Activated T-helper 1 cell treated with anti-CD3 and anti-CD28 coated beads, Interleukin-12 subunit alpha, Interleukin-12 subunit beta, Interleukin-2, Interleukin-4 antibody, amounts not matched to agents 30 ng/mL and 10 ng/mL and 1 ng/mL, durations not matched to agents 14 hours and 24 hours and 36 hours (primary cell): ENCODE measurements at places on chromosomes 13 and 19.

GRCh38 chr13:23554000-23554399 is 16.2 kb upstream of the TNFRSF19 start:
- DNase-seq, result no peak

- DNase-seq, result no peak
Measured at GRCh38 chr13:110216398-110217041, 90.4 kb downstream of the COL4A1 start.

- no peak for DNase-seq
Measured at GRCh38 chr19:46210669-46211068, 18.9 kb upstream of the IGFL1 start.

GRCh38 chr13:21058361-21058760 is 3.0 kb downstream of the LATS2 start:
- no peak for DNase-seq

- no peak for DNase-seq
Measured at GRCh38 chr13:94050686-94051085, 428.8 kb downstream of the DCT start.

DNA sequence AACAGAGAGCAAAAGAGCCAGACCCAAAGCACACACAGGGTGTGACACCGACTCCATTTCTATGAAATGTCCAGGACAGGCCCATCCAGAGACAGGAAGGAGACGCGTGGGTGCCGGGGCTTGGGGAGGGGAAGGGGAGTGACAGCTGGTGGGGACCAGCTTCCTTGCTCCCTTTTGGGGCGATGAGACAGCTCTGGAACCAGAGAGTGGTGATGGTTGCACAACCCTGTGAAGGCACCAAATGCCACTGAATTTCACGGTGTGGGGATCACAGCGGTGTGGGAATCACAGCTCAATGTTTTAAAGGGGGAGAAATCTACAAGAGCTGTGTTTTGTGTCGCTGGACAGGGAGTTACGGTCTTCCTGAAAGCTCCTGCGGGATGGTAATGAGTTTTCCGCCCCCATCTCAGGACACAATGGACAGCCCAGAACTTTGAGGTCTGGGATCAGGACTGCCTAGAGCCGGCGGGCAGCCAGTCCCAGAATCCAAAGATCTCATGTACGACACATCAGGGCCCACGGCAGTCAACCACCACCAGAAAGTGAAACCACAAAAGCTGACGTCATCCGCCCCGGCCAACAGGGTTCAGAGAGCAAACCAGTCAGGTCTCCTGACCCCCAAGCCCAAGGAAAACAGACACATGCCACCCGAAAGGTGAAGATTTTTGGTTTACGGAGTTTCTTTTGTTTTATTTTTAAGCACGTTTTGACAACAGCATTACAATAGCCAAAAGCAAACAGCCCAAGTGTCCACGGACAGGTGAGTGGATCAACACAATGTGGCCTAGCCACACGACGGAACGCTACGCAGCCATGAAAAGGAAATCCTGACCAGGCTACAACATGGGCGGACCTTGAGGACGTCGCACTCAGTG is 7.3 kb downstream of the SGTA start:
- DNase-seq, result peak; percentile 71

DNA sequence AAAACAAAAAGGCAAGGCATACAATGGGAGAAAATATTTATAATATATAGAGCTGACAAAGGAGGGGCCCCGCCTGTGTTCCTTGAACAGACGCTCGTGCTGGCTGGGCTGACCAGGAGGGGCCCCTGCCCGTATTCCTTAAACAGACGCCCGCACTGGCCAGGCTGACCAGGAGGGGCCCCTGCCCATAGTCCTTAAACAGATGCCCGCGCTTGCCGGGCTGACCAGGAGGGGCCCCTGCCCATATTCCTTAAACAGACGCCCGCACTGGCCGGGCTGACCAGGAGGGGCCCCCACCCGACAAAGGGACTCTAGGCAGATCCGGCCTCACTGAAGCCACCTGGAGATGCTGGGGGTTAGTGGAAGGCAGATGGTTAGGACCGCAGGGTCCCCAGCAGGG is 9.3 kb downstream of the ADPRHL1 start:
- DNase-seq, result no peak

- DNase-seq, result no peak
Measured at GRCh38 chr13:35629026-35629425, 152.5 kb upstream of the MAB21L1 start.

- no peak for DNase-seq
Measured at GRCh38 chr13:28336193-28336657, 158.7 kb downstream of the FLT1 start.

- DNase-seq, result peak; percentile 76
Measured at GRCh38 chr13:24264976-24265375, 44.4 kb upstream of the C1QTNF9 start.

DNA sequence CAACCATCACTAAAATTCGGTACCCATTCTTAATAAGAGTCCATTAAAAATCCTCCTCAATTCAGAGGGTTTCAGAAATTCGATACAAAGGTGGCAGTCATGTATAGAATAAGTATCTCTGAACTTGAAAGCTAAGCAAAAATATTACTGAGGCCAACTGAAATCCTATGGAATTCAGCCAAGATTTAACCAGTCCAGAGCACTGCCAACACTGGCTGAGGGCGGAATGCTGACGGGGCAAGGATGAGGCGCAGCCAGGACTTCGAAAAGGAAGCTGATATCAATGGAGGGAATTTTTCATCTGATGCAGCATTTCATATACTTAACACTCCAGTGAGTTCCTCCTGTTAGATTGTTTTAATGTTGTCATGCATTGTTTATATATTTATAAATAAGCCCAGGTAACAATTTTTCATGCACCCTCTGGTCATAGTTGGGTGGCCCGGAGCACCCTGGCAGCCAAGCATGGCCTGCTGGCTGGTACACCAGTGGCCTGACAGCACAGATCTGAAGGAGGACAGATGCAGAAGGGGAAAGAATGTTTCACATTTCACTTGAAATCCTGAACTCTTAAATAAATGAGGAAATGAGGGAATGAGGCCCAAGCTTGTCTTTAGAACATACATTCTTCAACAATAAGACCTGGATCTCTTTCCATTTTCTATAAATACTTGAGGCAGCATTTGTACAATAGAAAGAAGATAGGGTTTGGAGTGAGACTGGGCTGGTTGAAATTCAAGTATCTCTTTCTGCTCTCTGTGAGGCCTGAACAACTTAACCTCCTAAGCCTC is 41.5 kb downstream of the WDFY2 start:
- DNase-seq, result no peak

GRCh38 chr19:31252441-31252840 is 96.8 kb downstream of the TSHZ3 start:
- no peak for DNase-seq

- no peak for DNase-seq
Measured at GRCh38 chr19:43450545-43450997, 14.8 kb downstream of the LYPD3 start.

- DNase-seq, result no peak
Measured at GRCh38 chr13:18996627-18997051, 185.0 kb downstream of the TUBA3C start.

DNA sequence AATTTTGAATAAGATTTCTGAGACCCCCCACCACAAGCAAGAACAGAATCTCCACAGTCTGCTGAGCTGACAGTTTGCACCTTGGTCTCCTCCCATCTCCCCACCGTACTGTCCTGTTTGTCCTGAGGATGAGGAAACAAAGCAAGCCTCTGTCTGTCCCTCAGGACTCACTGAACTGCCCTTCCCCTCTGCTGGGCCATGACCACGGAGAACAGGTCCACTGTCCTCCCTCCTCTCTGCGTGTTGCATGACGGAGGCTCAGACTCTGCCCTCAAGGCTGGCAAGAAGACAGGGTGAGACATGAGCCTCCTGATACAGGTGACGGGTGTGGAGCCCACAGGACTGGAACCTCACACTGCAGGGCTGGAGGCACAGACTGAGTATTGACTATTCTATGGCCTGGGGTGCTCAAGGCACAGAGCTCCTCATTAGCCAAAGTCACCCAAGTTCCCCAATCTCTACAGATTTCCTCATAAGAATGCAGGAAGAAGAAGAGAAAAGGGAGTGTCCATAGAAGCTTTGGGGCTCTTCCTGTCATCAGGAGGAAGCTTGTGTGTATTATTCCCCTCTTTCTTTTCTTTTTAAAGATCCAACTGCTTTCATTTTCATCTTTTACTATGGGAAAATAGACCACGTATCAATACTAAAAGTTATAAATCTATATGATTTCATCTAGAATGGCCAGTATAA is 22.4 kb upstream of the RGCC start:
- DNase-seq, result no peak

- DNase-seq, result peak; percentile 16
Measured at GRCh38 chr13:52454459-52454819, 839 bp upstream of the CKAP2 start.

DNA sequence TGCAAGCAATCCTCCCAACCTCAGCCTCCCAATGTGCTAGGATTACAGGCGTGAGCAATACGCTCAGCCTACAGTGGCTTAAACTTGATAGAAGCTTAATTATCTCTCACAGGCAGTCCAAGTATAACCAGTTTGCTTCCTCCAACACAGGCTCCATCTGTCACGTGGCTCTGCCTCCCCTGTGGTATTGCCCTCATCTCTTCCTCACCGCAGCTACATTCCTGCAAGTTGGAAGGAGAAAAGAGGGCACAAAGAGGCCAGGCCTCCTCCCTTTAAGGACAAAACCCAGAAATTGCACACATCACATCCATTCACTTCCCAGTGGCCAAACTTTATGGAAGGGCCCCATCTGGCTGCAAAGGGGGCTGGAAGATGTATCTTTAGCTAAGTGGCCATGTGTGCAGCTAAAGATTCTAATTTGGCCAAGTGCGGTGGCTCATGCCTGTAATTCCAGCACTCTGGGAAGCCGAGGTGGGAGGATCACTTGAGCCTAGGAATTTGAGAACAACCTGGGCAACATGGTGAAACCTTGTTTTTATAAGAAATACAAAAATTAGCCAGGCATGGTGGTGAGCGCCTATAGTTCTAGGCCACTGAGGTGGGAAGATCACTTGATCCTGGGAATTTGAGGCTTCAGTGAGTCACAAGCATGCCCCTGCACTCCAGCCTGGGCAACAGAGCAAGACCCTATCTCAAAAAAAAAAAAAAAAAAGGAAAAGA is 3.1 kb upstream of the SDHAF1 start:
- no peak for DNase-seq

DNA sequence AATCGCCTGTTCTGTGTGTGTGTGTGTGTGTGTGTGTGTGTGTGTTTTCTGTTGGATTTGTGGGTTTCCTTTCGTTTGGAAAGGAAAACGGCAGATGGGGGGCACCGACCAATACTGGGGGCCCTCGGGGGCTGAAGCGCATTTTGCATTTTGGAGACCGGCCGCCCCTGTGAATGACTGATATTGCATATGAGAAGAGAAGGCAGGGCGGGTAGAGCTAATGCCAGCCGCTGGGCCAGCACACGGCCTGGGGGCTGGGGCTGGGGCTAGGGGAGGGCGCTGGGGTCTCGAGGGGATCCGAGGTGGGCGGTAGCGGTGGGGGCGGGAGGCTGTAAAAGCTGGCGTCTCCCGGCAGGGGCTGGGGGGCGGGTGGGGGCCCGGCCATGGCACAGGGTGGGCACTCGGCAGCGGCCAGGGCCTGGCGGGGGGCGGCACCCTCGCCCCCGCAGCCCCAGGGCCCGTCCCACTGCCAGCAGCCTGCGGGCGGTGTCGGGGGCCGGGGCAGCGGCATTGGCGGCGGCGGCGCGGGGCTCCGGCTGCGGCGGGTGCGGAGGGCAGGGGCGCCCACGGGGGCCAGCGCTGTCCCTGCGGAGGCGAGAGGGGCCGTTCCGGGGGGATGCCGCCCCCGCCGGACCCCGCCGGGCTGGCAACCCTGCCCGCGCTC is 11.2 kb downstream of the ANO8 start:
- DNase-seq, result no peak

DNA sequence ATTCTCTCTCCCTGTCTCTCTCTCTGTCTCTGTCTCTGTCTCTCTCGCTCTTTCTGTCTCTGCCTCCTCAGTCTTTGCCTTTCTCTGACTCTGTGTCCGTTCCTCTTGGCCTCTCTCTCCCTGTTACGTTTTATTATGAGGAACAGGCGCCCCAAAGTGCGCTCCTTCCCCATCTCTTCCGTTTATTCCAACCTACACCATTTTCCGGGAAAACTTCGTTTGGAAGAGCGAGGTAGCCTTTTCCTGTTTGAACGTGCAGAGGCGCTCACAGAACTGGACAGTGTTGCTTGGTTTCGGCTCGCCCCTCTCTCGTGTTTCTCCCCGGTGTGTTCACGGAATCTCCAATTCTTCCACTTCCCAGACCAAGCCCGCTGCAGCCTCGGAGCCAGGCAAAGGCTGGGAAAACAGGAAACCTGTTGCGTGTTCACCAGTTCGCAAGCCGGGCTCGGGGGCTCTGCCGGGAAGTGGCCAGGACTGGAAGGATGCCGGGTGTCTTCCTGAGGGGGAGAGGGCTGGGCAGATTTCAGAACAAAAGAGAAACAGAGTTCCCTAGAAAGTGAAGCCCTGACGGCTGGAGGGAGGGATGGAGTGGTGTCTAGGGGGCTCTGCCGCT is 605 bp downstream of the TMEM255B start:
- DNase-seq, result no peak

DNA sequence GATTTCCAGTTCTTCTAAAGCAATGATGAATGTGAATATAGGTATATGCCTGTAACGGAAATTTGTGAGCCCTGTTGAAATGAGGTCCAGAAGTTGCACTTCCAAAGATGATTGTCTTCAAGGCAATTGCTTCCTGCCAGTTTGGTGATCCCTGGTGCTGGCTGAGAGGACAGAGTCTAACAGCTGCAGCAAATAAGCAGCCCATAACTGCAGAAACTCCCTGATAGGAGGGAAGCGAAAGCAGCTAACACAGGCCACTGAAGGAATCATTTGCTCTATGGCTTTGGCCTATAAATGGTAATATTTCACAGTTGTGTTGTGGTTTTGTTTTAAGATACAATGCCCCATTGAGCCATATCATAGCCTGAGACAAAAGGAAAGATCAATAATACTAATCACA is 451.5 kb upstream of the MIR17HG start:
- DNase-seq, result no peak

GRCh38 chr13:98092888-98093287 is 50.0 kb upstream of the FARP1 start:
- DNase-seq, result no peak

DNA sequence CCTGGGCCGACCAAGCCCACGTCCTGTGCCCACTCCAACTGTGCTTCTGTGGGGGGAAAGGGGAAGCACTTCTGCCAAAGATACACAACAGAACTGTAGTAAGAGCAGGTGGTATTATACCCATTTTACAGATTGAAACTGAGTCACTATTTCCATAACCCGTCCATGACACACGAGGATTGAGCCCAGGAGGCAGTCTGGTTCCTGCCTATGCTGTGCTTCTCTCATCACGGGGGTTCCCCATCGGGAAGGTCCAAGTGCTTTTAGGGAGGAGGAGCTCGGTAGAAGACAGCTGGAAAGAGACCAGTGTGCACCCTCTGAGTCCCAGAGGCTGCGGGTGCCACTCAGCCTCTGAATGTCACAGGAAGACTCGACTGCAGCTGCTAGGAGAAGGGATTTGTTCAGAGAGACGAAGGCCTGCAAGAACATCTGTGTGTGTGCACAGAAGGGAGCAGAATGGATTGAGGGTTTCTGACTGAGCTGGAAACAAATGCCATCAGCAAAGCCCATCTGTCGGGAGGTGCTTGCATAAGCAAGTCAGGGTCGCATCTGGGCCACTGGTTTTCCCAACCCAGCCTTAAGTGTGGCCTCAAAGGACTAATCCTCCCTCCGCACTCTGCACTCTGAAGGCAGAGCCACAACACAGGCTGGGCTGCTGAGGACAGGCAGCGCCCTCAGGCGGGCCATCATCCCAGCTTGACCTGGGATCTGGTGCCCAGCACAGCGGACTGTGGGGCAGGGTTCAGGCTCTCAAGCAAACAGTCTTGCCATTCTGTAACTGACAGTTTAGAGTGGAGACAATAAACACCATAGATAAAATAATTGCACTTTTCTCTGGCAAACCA is 150.0 kb downstream of the DPF1 start:
- DNase-seq, result no peak

- DNase-seq, result no peak
Measured at GRCh38 chr13:33245505-33246158, 39.9 kb downstream of the STARD13 start.
